Karpas-422 (cell line): ENCODE measurements at places on chromosomes 11 and 22. TPM values are rescaled to one million over a fixed set of nuclear protein-coding genes. Genes with fewer than 3 reads are reported as not detected.

The TIGD3 gene
- total RNA-seq = 0.11 and 0.83 TPM in 2 replicates

DNA sequence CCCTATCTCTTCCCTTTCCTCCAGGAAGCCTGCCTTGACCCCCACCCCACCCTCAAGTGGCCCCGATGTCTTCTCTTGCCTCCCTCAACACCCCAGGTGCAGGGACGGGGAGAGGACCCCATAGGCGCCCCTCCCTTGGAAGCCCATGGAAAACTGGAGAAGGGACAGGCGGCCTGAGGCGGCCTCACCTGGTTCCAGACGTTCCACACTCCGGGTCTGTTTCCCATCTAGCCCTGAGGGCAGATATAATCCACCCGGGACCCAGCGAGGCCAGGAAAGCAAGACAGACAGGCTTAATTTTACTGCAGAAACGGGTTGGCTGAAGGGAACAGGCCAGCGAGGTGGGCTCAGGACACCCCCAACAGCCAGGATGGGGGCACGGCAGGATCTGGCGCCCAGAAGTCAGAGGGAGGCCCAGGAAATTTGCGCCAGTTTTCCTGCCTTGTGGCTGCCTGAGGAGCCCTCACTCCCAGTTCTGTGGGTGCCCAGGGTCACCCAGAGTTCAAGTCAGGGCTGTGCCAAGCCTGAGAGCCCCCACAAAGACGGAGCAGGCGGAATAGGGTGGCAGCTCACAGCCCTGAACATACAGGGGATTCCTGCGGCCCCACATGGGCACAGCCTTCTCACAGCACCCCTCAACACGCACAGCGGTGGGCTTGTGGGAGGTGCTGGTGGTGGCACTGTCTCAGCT is 3.0 kb upstream of the SIGIRR start:
- DNase-seq = no peak

The OR51E1 gene
- total RNA-seq = not detected in 2 replicates

The LRFN4 gene
- total RNA-seq = 8.7 and 24.2 TPM in 2 replicates

DNA sequence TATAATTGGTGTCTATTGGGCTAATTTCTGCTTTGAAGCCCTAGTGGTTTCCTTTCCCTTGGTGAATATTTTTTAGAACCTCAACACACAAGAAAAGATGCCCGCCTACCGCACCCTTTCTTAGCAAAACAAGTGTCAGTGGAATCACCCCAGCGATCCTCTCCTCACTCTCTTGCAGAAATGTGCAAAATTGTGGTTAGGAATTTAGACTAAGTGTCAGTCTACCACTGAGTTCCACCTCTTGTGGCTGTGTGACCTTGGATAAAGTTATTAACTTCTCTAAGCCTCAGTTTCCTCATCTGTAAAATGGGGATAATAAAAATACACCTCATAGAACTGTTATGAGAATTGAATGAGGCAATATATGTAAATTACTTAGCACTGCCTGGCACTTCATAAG is 5.3 kb upstream of the JAML start:
- no peak for DNase-seq

DNA sequence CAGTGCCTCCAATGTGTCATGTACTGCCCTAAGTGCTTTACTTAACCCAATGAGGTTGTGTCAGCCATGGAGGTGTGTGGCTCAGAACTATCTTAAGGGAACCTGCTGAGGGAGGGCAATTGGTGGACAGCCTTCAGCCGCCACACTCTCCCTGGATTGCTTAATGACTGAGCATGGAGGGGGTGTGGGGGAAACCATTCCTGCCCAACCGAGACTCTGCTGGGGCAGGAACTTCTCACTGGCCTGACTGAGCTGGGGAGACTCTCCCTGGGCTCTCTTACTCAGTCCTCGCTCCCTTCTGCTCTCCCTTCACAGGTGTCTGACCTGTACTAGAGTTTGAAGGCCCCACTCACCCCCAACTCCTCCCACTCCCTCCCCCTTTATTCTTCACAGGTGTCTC is 114.8 kb downstream of the CCDC81 start:
- no peak for DNase-seq

The SPON1 gene
- not detected in 2 replicates for total RNA-seq

The AMOTL1 gene
- 0.04 TPM in 2 replicates for total RNA-seq

GRCh38 chr22:33393432-33393831 is 335.3 kb upstream of the SYN3 start:
- no peak for DNase-seq

The UCP2 gene
- total RNA-seq = 189 and 274 TPM in 2 replicates

- DNase-seq = no peak
Observed at GRCh38 chr11:110712659-110713448, 617 bp upstream of the ARHGAP20 start.

GRCh38 chr11:20213790-20214189 is 53.5 kb upstream of the DBX1 start:
- no peak for DNase-seq

GRCh38 chr11:118659953-118660680 is 19.3 kb downstream of the TREH start:
- no peak for DNase-seq

The HEPHL1 gene
- not detected in 2 replicates for total RNA-seq

GRCh38 chr22:27115410-27115809 is 458.0 kb downstream of the MIAT start:
- no peak for DNase-seq

The CDC42BPG gene
- 0.15 and 0.22 TPM in 2 replicates for total RNA-seq

The TUB gene
- not detected in 2 replicates for total RNA-seq

DNA sequence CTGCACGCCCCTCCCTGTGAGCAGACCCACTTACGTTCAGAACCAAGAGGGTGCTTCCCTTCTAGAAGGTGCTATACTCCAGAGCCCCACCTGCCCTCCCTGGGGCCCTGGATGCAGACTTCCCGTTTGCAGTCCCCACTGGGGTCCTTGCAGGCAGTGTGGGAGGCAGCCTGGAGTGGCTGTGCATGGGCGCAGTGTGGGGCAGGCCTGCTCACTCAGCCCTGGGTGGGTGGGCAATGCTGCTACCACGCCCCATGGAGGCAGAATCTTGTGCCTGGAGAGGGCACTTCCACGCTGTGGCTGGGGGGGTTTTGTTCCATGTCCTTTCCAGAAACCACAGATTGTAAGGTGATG is 116.2 kb downstream of the KCNQ1OT1 start:
- DNase-seq = no peak

GRCh38 chr22:27782088-27782487 is 19.5 kb downstream of the MN1 start:
- no peak for DNase-seq

The MMP12 gene
- not detected in 2 replicates for total RNA-seq

The IRAG1 gene
- total RNA-seq = not detected in 2 replicates
